ENCODE measurements at places on chromosomes 4 and X.

DNA sequence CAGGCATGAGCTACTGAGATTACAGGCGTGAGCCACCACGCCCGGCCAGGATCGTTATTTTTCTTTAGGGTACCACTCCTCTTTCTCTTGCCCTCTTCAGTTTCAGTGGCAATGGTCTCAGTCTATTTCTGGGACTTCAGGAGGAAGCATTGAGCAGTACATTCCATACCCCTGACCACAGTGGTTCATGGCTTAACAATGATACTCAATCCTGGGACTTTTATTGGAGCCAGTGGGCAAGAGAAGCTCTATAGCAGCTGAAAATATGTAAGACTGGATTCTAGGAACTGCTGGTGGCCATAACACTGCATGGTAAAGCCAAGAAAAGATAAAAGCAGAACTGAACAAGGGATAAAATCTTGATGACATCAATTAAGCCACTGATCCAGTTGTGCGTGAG is 5.8 kb upstream of the CCNA2 start:
- no peak for DNase-seq

- DNase-seq: no peak
Measured at GRCh38 chr4:29278585-29278984, 1441.6 kb upstream of the PCDH7 start.

DNA sequence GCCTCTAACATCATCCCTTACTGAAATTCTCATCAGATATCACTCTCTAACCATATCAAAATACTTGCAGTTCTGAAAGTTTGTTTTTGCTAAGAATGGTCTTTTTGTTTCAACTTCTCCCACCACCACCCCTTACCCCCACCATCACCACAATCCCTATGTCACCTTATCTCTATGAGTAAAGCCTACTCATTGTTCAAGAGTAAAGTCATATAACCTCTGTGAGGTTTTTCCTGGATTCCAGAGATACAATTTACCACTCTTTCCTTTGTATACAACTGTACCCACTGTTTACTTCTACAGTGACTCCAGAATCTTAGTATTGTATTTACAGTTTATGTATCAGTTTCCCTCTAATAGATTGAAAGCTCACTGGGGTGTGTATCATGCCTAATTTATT is 158.0 kb upstream of the PCDH10 start:
- DNase-seq: no peak

DNA sequence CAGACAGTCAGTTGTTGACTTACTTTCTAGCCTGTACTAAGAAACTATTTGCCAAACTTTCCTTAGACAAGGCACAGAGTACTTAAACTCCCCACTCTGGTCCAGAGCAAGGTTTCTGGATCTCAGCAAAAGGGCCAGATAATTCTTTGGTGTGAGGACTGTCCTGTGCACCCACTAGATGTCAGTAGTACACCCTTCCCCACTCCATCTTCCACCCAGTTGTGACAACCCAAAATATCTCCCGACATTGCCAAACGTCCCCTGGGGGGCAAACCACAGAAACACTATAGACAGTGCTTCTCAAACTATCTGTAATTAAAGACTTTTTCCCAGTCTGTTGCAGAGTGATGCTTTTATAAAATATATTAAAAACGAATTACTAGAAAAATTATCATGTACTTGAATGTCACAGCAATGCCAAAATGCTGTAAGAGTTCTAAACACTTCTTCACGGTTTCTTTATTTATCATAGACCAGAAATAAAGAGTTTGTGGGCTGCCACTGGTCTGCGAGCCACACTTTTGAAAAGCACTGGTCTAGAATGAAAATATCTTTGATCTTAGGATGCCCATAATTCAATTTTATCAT is 203.5 kb downstream of the PRDM5 start:
- DNase-seq: no peak

DNA sequence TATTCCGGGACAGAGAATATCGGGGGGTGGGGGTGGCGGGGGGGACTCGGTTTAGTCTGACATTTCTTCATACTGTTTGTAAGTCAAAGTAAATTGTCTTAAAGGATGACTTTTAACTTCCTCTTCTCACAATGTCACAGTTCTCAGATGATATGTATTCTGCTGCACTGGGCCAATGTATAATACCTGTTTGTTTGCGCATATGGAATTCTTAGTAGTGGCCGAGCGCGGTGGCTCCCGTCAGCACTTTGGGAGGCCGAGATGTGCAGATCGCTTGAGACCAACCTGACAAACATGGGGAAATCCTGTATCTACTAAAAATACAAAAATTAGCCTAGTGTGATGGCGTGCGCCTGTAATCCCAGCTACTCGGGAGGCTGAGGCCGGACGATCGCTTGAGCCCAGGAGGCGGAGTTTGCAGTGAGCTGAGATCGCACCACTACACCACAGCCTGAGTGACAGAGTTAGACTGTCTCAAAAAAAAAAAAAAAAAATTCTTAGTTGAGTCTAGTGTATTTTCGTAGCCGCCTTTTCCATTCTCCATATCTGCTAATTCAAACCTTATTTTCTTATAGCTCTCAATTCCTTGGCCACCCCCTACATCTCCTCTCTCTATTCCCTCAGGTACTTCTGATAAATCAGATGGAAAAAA is 851 bp downstream of the POLR2B start:
- no peak for DNase-seq

DNA sequence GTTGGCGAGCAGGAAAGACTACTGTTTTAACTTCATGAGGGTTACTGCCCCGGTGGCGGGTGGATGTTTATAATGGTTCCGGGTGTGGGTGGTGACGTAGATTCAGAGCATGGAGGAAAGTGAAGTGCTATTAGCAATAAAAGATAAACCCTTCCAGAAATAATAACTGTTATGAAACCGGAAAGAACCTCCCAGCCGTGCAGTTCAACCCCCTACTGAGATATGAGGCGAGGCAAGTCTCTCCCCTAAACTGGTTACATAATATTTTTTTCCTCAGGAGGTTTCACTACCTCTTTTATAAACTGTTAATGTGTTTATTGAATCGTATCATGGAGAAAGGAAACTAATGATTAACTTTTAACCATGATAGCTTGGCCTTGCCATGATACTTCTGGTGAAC is 33.9 kb upstream of the STIM2 start:
- peak; percentile 59 for DNase-seq

DNA sequence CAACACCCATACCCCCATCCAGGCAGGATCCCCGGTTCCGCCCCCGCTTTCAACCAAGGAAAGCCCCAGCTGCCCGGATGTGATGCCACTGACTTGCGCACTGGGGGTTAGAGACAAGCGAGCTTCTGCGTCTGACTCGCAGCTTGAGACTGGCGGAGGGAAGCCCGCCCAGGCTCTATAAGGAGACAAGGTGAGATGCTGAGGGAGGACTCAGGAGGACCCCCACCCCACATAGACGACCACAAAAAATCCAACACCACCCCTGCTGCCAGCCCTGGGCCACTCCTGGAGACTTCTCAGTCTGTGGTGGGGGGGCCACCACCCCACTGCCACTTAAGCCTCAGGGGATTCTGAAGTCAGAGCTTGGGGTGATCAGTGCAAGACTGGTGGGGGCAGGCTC is at the start of gene MAGEA4:
MAGEA4 (plus strand) TSS at position 110 of the 400 bp plus-strand sequence. CDS start 10,776 bp downstream, outside the sequence.
- DNase-seq: no peak

DNA sequence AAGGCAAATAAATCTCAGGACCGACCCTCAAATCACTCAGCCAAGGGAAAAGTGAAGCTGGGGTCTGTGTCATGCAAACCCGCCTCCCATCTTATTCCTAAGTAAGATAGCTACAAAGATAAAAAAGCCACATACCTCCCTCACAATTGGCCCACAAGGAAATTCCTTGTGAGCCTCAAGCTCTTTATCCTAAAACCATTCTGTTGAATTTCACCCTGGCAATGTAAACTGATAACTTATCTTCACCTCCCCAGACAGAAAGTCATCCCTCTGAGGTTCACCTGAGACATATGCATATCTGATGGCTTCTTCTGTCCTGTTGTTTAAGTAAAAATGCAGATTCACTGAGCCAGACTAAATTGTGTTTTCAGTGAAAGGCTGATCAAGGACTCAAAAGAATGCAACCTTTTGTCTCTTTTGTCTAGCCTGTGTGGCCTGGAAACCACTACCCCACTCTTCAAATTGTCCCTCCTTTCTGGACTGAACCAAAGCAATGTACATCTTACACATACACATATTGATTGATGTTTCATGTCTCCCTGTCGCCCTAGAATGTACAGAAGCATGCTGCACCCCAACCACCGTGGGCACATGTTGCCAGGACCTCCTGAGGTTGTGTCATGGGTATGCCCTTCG is 91.3 kb downstream of the MFAP3L start:
- no peak for DNase-seq

DNA sequence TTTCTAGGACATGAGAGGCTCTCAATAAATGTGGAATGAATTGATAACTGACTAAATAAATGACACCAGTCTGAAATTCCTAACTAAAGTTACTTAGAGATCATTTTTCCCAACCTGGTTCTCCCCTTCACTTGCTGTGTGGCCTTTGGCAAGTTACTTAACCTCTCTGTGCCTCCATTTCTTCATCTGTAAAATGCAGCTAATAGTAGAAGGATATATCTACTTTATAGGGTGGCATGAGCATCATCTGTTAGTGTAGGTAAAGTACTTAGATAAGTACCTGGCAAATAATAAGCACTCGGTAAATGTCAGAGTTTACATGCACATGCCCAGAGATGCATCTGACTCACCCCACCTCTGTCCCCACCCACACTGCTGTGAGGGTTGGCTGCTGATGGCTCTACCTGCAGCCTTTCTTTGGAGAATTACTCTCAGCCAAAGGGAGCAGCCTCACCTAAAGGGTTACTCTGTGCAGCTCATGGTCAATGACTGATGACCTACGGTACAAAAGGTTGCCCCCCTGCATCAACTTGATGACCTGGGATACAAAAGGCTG is 139.3 kb downstream of the CHIC2 start:
- no peak for DNase-seq

- DNase-seq: no peak
Measured at GRCh38 chrX:68455151-68455510, 21.8 kb upstream of the OPHN1 start.

DNA sequence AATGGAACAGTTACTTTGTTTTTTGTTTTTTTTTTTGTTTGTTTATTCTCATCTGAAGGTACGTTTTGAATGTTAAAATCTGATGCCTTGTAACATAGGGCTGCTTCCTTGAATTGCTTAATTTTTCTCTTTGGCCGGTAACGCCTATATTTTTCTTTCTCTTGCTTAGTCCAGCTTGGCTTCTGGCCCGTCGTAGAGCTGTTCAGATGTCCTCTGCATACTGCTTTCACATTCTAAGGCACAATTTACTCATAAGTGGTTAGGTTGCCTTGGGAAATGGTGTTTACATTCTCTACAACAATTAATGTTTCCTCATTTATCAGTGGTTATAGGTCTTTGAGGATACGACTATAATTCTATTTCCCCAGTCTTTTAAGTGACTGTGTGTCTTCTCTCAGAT is 7.9 kb downstream of the NONO start:
- no peak for DNase-seq

GRCh38 chr4:10385994-10386394 is 71.2 kb downstream of the ZNF518B start:
- DNase-seq: no peak

DNA sequence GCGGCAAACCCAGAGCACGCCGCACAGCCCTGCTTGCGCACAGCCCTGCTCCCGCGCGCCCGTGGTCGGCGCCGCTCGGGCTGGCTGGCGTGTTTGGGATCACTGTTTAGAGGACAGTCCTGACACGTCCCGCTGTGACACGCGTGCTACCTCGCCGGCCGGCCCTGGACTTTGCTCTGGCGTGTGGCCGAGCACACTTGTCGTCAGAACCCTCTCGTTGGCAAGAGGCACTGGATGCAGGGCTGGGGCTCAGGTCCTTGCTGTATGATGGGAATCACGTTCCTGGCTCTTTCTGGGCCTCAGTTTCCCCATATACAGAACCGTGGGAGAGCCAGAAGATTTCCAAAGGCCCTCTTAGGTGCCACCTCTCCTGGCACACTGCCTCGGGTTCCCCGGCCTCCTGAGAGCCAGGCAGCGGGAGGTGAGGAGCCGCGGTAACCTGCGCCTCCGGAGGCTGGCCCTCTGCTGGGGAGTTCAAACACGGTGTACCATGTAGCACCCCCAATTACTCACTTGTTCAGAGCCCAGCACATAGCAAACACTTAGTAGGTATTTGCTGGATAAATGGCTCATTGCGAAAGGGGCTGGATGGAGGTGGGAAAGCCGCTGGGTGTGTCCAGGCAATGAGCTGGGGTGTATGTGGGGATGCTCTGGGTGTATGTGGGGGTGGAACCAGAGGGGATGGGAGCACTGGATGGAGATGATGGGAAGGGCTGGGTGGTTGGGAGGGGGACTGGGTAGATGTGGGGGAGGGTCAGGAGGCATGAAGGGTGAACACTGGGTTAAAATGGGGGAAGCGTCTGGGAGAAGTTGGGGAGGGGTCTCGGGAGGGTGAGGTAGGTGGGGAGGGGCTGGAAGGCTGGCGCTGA is 76.6 kb downstream of the HTRA3 start:
- no peak for DNase-seq

DNA sequence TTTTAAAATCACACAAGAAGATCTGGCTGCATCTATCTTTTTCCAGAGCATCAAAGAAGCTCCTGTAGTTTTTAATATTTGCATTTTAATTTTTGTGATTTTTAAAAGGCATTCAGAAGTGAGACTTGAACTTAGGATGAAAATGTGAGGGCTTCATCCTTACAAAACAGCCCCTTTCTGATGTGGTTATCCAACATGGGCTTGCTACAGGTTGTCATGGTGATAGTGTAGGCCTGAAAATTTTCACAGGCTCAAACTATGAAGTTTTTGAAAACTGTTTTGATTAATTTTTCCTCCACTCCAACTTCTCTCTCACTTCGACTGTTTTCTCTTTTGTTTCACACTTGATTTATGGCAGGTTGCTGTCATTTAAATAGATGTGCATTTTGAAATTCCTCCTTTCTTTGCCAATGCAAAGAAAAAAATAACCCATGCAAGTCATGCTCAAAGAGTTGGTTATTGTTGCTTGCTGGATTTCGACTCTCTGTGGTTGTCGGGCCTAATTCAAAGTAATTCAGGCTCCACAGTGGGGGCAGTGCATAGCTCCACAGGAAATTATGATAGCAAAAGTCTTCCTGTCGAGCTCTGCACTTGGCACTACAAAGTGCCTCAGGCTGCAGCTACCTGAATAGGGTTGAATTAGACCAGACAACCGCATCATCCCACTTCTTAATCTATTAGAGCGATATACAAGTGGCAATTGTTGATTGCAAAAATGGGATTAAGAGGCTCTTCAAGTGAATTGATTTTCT is 201.0 kb upstream of the GPR101 start:
- DNase-seq: no peak

DNA sequence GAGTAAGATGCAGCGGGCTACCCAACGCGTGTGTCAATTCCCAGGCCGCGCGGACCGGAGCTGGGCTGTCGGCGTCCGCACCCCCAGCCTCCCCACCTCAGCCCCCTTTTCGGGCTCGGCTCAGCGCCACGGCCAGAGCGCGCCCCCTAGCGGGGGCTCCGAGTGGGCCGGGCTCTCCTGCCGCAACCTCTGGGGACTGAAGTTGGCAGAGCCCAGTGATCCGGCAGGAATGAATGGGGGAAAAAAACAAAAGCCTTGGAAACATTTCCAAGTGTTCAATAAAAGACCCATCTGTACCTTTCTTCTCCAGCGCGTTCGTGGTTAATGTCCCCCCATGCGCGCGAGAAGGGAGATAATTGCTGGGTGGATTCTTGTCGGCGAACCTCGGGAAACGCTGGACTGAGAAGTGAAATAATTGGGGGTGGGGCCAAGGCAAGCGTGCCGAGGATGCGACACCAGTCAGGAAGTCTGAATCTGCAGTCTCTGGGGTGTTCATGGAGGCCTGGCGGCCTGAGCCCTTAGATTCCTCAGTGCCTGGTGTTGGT is 5.2 kb upstream of the ARX start:
- no peak for DNase-seq

- DNase-seq: no peak
Measured at GRCh38 chrX:11567528-11568220, 98.0 kb downstream of the ARHGAP6 start.

- DNase-seq: peak; percentile 14
Measured at GRCh38 chrX:39957816-39958566, 139.8 kb downstream of the BCOR start.
